ENCODE measurements at places on chromosomes 5 and 9.
A peak's percentile ranks its signal among the peaks of the same experiment; 100 is the strongest.

DNA sequence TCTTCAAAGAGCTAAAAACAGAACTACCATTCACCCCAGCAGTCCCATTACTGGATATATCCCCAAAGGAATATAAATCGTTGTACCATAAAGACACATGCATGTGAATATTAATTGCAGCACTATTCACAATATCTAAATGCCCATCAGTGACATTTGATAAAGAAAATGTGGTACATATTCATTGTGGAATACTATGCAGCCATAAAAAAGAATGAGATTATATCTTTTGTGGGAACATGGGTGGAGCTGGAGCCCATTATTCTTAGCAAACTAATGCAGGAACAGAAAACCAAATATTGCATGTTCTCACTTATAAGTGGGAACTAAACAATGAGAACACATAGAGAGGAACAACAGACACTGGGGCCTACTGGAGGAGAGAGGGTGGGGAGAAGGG, 38.7 kb downstream of the FCHO2 start:
- no peak for DNase-seq

- DNase-seq: no peak
Measured at GRCh38 chr9:129964901-129965734, 77.9 kb downstream of the FNBP1 start.

- DNase-seq: no peak
Measured at GRCh38 chr5:151491062-151491461, 43.7 kb downstream of the SLC36A1 start.

- DNase-seq: peak; percentile 10
Measured at GRCh38 chr5:100647461-100648230, 112.5 kb downstream of the FAM174A start.

- no peak for DNase-seq
Measured at GRCh38 chr5:24397601-24398000, 247.2 kb downstream of the CDH10 start.

GRCh38 chr9:136093995-136094881, 851 bp downstream of the NACC2 start:
- DNase-seq: peak; percentile 34

DNA sequence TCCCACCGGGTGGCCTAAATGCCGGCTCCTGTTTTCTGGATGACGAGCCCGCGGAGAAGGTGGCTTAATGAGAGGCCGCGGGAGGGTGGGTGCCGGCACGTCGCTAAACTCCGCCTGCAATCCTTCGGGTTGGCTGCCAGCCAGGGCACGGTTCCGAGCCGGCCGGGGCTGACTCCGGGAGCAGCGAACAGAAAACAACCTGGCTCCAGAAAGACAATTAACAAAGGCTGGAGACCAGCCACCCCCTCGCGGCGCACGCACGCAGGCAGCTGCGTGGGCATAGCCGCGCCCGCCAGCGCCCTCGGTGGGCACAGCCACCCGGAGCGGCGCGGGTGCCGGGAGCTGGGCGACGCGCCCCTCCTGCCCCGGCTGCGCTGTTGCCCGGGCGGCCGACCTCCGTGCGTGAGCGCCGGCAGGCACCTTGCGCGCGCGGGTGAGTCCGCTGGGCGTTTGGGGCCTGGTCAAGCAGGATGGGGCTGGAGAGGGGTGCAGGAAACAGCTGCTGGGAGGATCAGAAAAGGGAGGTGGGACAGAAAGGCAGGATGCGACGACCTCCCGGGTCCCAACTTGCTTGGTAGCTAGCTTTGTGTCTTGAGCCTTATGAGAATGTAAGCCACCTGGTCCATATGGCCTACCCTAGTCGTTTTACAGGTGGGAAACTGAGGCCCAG, at the start of gene ARHGEF37:
TSS of gene ARHGEF37 (plus strand) at position 307 of the 670 bp plus-strand sequence. CDS start 16,272 bp downstream, outside the sequence.
- DNase-seq: no peak

GRCh38 chr5:87231037-87231808, 36.5 kb upstream of the RASA1 start:
- no peak for DNase-seq

DNA sequence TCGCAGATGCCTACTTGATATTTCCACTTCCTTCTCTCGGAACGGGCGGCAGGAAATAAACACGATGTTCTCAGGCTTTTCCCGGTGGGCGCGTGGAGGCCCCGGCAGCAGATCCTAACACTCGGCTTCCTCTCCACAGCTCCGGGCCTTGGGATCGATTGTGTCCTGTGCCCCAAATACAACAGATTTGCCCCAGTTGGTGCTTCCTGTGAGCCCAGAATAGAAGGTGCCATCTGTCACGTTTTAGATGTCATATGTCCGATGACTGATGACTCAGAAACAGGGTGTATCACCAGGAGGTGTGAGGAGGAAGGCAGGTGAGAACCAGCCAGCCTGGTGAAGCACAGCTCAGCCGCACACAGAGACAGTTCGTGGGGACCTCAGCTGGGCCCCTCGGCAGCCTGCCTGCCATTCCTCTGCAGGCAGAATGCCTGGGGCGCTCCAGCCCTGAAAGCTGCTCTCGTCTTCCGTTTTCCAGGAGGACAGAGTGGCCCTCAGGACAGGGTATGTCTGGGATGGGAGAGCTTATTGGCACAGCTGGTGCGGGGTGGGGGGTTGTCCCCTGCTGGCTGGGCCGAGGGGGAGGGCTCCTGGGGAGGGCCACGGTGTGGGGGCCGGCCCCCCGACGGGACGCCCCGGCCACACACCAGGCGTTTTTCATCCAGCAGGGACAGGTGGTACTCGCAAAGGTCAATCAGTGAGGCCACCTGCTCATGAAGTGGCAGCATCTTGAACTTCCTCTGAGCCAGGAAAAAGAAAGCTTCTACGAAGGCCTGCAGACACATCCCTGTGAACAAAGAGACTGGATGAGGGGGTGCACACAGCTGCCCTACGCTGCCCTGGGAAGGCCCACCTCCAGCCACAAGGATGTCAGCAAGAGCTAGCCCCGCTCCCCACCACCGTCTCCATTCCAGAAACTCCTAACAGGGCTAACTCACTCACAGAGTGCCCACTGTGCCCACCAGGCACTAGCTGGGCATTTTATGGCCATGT, 171.0 kb downstream of the DAB2IP start:
- no peak for DNase-seq

DNA sequence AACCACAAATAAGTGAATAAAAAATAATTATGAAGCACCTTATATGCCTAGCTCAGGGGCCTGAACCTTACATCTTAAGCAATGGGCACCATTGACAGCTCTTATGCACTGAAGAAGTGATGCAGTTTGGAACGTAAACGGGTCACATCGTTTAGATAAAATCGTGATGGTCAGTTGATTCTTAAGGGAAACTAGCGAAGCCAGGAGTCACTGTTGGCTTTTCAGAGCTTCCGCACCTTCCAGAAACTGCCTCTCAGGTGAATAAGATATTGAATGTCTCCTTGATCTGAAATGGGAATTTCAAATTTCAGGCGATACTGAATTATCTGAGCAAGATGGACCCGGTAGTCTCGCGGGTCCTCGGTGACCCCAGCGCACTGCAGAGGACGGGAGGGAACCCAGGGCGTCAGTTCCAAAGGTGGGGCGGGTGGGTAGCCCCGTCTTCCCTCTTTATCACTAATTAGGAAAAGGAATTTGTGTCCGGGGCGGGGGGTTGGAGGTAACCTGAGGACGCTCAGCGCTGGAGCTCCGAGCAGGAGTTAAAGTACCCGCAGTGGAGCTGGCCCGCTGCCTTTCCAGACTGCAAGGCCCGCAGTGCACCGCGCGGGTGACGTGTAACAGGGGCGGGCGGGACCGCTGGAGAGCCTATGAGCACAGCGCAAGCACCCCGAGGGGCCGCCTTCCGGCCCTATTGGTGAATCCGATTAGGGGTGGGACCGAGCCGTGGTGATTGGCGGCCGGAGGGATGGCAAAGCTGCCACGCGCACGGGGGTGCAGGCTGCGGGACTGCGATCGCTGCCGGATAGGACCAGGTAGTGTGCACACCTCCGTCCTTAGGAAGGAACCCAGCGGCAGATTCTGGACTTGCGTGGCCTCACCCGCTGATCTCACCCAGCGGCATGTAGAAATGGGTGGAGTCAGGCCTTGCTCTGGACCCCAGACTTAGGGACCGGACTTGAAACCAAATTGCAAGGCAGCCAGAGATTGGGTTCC, 19.7 kb upstream of the GARNL3 start:
- peak; percentile 91 for DNase-seq

DNA sequence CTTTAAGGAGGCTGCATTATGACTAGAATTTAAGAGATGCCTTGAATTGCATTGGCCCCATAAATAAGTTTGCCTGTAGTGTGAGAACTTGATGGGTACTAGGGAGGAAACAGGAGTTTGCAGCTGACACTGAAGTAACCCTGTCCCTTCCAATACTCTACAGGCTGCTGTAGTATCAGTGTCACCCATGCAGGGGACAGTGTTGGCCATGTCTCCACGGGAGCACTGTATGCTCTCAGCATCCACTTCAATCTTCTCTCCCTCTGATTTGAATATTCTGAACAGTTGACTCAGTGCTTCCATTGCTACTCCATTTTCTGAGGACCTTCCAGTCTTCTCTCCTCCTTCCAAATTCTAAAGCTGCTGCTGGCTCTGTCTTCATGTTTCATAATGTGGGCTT, 11.4 kb upstream of the IFNA14 start:
- no peak for DNase-seq

GRCh38 chr5:27434335-27434734, 395.9 kb upstream of the CDH9 start:
- no peak for DNase-seq

DNA sequence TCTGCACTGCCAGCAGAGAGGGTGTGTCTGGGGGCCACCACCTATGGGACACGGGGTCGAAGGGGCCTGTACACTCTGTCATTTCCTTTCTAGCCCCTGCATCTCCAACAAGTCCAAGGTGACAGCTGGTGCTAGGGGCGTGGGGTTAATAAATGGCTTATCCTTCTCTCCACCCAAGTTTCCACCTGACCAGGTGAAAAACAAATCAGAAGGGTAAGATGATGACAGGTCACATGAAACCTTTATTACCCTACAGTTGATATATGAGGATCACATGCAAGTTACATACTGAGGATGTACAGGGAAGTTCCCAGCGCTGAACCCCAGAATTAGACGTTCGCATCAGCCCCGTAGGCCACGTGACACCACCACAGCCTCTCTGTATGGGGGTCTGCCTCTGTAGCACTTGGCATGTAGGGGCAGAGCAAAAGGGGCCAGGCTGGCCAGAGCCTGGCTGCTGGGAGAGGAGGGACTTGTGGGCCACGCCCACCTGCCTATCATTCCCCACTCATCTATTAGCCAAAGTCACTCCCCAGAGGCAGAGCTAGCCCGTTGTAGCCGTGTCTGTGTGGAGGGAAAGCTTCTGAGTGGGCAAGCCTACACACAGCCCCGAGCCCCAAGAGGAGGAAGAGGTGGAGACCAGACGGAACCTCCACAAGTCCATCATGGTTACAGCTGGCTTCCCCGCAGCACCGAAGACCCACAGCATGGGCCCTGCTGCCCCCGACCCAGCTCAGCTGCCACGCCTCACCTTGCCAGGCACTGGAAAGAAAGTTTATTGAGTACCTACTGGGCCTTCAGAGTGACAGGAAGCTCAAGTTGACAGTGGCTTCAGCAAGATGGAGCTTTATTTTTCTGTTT, 2.2 kb downstream of the TMEM141 start:
- no peak for DNase-seq

- DNase-seq: no peak
Measured at GRCh38 chr5:108763222-108763916, 15.7 kb downstream of the FER start.

GRCh38 chr9:89553451-89554010, 51.3 kb upstream of the GADD45G start:
- DNase-seq: no peak

- DNase-seq: no peak
Measured at GRCh38 chr5:144202072-144202471, 31.4 kb downstream of the KCTD16 start.

- DNase-seq: no peak
Measured at GRCh38 chr5:61468483-61468865, 136.4 kb downstream of the ZSWIM6 start.

GRCh38 chr9:18911714-18912342, 121.2 kb downstream of the SAXO1 start:
- no peak for DNase-seq

DNA sequence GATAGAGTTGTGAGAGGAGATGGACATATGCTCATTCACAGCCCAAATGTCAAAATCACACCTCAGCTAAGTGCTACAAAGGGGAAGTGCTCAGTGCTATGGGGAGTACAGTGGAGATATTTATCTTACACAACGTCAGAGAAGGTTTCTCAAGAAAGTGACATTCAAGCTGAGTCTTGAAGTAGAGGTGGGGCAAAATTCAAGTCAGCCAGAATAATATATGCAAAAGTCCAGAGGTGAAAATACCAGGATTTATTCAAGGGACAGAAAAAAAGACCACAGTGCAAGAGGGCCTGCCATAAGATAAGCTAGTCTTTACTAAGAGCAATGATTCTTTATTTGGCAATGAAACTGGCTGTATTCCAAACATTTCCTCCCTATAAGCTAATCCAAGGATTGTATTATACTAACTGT, 327.8 kb upstream of the PIK3R1 start:
- no peak for DNase-seq

DNA sequence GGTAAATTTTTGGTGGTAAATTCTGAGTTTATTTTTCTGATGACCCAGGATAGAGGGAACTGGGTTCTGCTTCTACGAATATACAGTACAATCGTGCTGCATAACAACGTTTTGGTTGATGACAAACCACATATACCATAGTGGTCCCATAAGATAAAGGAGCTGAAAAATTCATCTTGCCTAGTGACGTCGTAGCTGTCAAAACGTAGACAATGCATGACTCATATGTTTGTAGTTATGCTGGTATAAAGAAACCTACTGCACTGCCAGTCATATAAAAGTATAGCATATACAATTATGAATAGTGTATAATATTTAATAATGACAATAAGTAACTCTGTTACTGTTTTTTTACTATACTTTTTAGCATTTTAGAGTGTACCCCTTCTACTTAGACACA, 244.0 kb downstream of the GAS1 start:
- no peak for DNase-seq

DNA sequence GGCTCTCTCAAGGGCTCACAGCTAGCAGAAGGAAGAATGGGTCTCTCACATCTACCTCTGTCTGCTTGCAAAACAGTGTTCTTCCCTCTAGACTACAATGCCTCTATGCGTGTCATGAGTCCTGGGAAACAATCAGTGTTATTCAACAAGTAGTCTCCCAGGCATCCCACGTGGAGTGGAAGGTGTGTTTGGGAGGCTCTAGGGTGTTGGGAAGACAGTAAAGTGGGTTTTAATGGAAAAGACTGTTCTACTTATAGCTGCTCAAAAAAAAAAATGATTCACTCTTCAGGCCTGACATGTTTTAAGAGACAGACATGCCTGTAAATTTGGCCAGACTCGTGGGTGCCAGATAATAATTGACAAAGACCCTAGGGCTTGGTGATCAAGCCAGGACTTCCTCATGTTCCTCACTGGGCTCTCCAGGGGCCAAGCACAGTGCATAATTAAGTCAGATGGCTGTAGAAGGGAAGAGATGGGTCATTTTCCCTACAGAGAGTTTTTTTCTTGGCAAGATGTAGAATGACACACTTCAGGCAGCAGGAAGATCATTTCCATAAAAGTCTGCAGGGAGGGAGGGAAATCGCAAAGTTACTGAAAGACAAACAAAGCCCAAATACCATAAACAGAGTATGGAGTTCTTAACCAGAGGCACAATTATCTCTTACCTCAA, 246.4 kb downstream of the ACTL7B start:
- DNase-seq: no peak

Measured in T-helper 9 cell (primary cell).